ENCODE measurements at places on chromosomes 2 and 18.

GRCh38 chr2:136108463-136108862 is 9.5 kb downstream of the CXCR4 start:
- H3K27ac ChIP-seq: no peak overlapping the region
- no peaks in the 10 kb centered on the region for H3K27me3 ChIP-seq
- no peaks in the 10 kb centered on the region for H3K4me1 ChIP-seq
- H3K4me3 ChIP-seq: no peak overlapping the region

GRCh38 chr2:12318427-12319057 is 398.2 kb upstream of the TRIB2 start:
- no peaks in the 10 kb centered on the region for H3K36me3 ChIP-seq
- H3K27me3 ChIP-seq: no peaks in the 10 kb centered on the region
- H3K4me3 ChIP-seq: no peak overlapping the region
- peak overlapping the region; percentile 55 for H3K27ac ChIP-seq

GRCh38 chr2:68755071-68755470 is 20.5 kb downstream of the ARHGAP25 start:
- no peak overlapping the region for H3K4me3 ChIP-seq
- no peaks in the 10 kb centered on the region for H3K36me3 ChIP-seq
- DNase-seq: no peak
- no peaks in the 10 kb centered on the region for H3K4me1 ChIP-seq

GRCh38 chr2:221845021-221845365 is 272.9 kb upstream of the EPHA4 start:
- H3K27me3 ChIP-seq: no peaks in the 10 kb centered on the region
- DNase-seq: no peak
- no peak overlapping the region for H3K4me3 ChIP-seq
- no peaks in the 10 kb centered on the region for H3K4me1 ChIP-seq
- H3K36me3 ChIP-seq: no peaks in the 10 kb centered on the region

GRCh38 chr2:20670315-20671035 is 3.5 kb downstream of the GDF7 start:
- no peak for DNase-seq
- H3K4me3 ChIP-seq: no peak overlapping the region
- H3K4me1 ChIP-seq: peaks cover 74% of the 10 kb centered on the region
- H3K27me3 ChIP-seq: no peaks in the 10 kb centered on the region
- peaks cover 13% of the 10 kb centered on the region for H3K36me3 ChIP-seq

DNA sequence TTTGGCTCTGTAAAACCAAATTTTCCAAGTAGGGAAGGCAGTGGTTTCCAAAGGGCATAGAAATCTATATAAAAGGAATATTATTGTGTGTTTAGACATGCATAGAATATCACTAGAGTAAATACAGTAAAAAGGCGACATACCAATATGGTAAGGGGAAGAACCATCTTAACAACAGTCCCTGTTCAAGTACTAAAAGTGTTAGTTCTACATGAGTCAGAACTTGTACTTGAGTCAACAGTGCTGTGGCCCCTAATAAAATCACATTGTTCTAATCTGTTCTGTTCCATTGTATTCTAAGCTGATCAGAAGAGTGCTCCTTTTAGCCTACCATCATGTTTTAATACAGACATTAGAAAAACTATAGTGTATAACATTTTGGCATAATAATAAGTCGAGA is 36.1 kb upstream of the TNFRSF11A start:
- H3K36me3 ChIP-seq: peaks cover 3% of the 10 kb centered on the region
- H3K27ac ChIP-seq: no peak overlapping the region
- no peak for DNase-seq
- H3K4me3 ChIP-seq: no peak overlapping the region

GRCh38 chr2:43219383-43220228 is 6.8 kb downstream of the ZFP36L2 start:
- H3K4me3 ChIP-seq: peak overlapping the region; percentile 88
- H3K27ac ChIP-seq: peak overlapping the region; percentile 98

DNA sequence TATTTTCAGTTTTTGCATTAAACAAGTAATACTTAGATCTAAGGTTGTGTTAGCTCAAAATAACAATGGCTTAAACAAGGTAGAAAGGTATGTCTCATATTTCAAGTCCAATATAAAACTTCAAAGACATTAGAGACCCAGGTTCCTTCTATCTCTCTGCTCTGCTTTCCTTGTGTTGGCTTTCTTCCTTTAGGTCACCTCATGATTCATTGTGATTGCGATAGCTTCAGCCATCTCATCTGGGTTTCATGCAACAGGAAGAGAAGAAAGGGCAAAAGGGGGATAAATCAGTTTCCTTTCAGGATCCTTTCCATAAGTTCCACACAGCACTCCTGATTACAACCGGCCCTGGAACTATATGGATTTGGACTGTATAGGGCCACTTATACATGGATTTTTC is 16.0 kb upstream of the TBR1 start:
- H3K36me3 ChIP-seq: peaks cover 2% of the 10 kb centered on the region
- H3K27me3 ChIP-seq: no peaks in the 10 kb centered on the region
- no peak for DNase-seq
- H3K4me1 ChIP-seq: no peaks in the 10 kb centered on the region

DNA sequence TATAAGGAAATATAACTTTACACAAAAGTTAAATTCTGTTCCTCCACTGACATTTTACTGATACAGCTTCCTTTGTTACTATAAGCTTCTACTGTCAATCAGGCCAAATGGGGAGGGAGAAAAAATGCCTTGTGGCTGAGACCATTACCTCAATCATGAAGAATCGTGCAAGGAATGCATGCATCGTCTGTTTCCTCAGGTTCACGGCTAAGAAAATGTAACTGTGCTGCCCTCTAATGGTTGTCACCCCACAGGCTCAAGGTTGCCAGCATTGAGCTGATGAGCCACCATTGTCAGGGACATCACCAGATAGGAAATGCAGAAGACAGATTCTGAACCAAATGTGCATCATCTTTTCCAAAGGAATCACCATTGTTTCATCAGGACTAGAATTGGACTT is 426.9 kb downstream of the CDH2 start:
- no peak overlapping the region for H3K4me3 ChIP-seq
- H3K27me3 ChIP-seq: no peaks in the 10 kb centered on the region
- no peaks in the 10 kb centered on the region for H3K36me3 ChIP-seq
- no peak for DNase-seq

- H3K4me3 ChIP-seq: no peak overlapping the region
- no peak overlapping the region for H3K27ac ChIP-seq
- H3K4me1 ChIP-seq: no peaks in the 10 kb centered on the region
- no peaks in the 10 kb centered on the region for H3K36me3 ChIP-seq
- H3K27me3 ChIP-seq: no peaks in the 10 kb centered on the region
Measured at GRCh38 chr18:39991696-39992265, 1963.3 kb upstream of the PIK3C3 start.

GRCh38 chr2:174821628-174822027 is 57.4 kb upstream of the CHRNA1 start:
- H3K27ac ChIP-seq: no peak overlapping the region
- H3K36me3 ChIP-seq: no peaks in the 10 kb centered on the region
- H3K4me1 ChIP-seq: peaks cover 17% of the 10 kb centered on the region
- no peak for DNase-seq

DNA sequence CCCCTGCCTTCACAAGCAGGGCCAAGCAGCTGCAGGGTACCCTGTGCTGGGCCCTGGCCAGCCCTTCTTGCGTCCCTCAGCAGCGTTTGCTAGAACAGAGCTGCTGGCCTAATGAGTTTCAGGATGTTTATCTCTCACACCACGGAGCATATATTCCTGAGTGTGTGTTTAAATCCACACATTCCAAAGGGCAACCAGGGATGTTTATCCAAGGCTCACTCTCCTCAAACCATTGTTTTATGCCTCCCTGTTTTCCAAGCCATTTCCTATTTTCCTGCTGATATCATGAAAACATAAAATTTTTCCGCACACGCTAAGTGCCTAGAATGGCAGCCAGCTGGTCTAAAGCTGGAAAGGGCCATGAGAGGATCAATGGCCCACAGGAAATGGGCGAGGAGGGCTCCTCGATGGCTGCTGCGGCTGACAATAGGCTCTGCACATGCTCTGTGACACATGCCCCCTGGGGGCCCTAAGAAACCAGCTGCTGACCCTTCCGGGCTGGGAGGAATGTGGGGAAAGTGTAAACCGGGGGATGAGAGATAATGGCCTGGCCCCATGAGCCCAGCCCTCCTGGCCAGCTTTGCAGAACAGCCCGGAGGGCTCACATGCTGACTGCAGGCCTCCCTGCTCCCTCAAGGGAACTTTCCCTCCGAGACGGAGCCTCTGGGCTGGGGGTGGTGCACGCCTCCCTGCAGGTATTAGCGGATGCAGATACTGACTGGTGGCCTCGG is 194.0 kb downstream of the NDUFA10 start:
- no peaks in the 10 kb centered on the region for H3K27me3 ChIP-seq
- no peaks in the 10 kb centered on the region for H3K36me3 ChIP-seq

All from thoracic aorta (tissue), 2 donors.